Karpas-422 (cell line): ENCODE measurements at places on chromosomes 16 and 17. TPM values are rescaled to one million over a fixed set of nuclear protein-coding genes. Genes with fewer than 3 reads are reported as not detected.
A peak's percentile ranks its signal among the peaks of the same experiment; 100 is the strongest.

The KRT17 gene
- not detected in 2 replicates for total RNA-seq

The HEATR9 gene
- total RNA-seq, result not detected in 2 replicates

The MT1E gene
- not detected in 2 replicates for total RNA-seq

DNA sequence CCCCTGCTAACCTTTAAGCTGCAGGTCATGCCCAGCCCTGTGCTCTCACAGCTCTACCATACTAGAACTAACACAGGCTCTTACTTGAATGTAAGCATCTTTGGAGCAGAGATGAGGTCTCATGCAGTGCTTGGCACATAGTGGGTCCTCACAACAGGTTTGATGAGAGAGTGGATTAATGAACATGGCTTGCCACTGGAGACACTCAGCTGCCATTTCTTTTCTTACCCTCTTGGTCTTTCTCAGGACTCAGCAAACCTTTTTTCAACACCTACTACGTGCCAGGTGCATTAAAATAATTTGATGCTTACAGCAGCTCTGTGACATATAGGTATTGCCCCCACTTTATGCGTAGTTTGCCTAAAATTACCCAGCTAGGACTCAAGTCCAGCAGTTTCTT, 133.2 kb downstream of the MSI2 start:
- no peak overlapping the region for H3K4me3 ChIP-seq
- H3K27ac ChIP-seq, result 0 out of 2 replicates have a peak overlapping the region, but pooled peaks have one; percentile 58
- H3K4me1 ChIP-seq, result peaks cover 37% of the 10 kb centered on the region
- H3K36me3 ChIP-seq, result peaks cover 43% of the 10 kb centered on the region

- no peak overlapping the region for H3K4me3 ChIP-seq
- no peaks in the 10 kb centered on the region for H3K27me3 ChIP-seq
- DNase-seq, result no peak
- no peak overlapping the region for H3K27ac ChIP-seq
- H3K36me3 ChIP-seq, result no peaks in the 10 kb centered on the region
Measured at GRCh38 chr16:2675714-2676113, 6.6 kb upstream of the KCTD5 start.
